ENCODE measurements at places on chromosomes 2 and 18.
A peak's percentile ranks its signal among the peaks of the same experiment; 100 is the strongest.

DNA sequence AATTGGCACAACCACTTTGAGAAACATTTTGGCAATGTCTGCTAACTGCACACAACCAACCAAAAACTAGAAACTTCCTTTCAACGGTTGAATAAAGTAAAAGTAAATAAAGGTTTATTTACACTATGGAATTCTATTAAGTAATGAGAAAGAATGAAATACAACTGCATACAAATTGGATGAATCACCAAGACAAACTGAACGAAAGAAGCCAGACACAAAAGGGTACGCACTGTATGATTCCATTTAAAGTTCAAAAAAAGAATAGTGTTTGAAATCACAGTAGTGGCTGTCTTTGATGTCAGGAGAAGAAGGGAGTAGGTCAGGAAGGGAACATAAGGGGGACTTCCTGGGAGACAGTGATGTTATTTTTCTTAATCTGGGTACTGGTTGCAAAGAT lies 46.5 kb upstream of the SULT1C3 start:
- no peak for DNase-seq

GRCh38 chr18:67733088-67733487 lies 216.6 kb upstream of the DSEL start:
- no peak for DNase-seq

GRCh38 chr2:234166531-234166930 lies 116.0 kb downstream of the SPP2 start:
- DNase-seq, result no peak

DNA sequence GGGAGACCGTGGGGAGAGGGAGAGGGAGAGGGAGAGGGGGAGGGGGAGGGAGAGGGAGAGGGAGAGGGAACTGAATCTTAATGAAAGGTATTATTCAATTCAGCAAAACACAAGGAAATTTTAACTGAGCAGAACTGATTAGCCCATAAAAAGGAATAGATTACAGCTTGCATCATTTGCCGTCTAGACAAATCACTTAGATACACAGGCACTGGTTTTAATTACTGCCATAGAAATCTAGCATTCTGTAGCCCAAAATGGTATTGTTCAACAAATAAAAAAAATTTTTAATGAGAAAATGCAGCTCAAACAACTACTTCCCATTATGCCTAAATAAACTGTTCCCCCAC lies 7.9 kb upstream of the KCNF1 start:
- DNase-seq, result no peak

- no peak for DNase-seq
Measured at GRCh38 chr2:8004250-8004681, 677.6 kb upstream of the ID2 start.

GRCh38 chr18:35703043-35703688 lies 121.6 kb downstream of the GALNT1 start:
- DNase-seq, result no peak

GRCh38 chr18:59988098-59988706 lies 88.4 kb downstream of the PMAIP1 start:
- DNase-seq, result no peak

DNA sequence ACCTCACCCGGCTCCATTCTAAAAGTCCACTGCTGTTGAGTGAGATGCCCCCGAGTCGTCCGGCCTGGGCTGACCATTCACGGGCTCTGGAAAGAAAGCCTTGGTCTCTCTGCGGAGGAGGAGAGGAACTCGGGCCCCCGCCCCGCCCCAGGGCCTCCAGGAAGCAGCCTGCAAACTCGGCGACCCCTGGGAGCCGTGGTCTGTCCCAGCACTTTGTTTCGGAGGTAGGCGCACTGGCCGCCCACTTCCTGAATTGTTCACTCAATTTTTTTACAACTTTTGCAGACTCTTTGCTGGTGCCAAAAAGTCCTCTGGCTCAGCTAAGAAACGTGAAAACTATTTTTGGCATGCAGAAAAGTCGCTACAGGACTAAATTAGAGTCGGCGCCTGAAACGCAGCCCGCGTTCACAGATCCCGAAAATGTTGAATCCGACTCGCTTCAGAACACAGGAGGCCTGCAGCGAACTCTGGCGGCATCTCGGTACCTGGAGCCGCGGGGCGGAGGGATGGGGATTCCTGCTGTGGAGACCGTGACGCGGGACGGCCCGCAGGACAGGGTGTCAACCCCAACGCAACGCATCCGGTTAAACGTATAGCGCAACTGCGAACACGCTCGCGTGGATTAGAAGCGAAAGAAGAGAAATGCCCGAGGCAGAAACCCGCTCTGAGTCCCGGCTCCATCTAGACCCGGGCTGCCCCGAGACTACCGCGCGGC lies 1.5 kb downstream of the PXDN start:
- DNase-seq, result peak; percentile 87

GRCh38 chr2:176106581-176107539 lies at the start of gene HOXD11:
HOXD11 (plus strand) TSS chr2:176107280; CDS start chr2:176107356, 76 bp downstream.
- no peak for DNase-seq

GRCh38 chr2:9250091-9250490 lies 43.5 kb downstream of the ASAP2 start:
- no peak for DNase-seq

- DNase-seq, result no peak
Measured at GRCh38 chr18:59659508-59660170, 37.6 kb downstream of the CCBE1 start.

DNA sequence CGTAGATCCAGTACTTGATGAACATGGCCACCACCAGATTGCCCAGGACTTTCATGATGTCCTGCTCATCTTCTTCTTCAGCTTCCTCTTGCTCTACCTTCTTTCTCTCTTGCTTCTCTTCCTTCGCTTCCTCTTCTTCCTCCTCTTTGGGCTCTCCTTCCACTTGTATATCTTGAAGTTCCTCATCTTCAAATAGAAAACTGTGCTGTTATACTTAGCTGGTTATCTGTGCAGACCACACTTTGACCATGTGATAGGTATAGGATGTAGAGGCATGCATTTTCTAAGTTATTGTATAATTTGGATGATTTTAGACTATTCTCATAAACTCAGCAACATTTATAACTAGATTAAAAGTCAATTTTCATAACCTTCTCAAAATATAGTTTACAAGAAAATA lies 263.4 kb downstream of the NAPG start:
- DNase-seq, result no peak

Data from suprapubic skin (tissue), 4 donors.